Head of caudate nucleus (tissue), 42 donors: ENCODE measurements at places on chromosomes 7 and 10.

DNA sequence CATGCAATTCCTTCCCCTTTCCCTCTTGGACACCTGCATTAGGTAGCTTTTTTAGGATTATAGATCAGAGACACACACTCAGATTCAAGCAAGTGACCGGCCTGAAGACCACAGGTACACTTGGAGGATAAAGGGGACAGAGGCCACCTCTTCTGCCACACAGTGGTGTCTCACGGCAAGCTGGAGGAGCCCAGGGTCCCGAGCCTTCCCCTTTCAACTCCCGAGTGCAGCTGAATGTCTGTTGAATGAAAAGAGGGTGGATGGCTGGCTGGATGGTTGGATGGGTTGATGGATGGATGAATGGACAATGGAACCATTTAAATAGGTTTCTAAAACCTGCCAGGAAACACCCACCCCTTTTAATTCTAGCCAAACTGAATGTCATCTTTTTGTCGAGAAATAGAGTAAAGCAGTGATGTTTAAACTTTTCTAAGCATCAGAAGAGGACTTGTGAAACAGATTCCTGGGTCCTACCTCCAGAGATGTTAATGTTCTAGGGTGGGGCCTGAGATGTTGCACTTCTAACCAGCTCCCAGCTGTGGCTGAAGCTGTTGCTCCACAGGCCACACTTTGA, 49.2 kb upstream of the ZMIZ1 start:
- DNase-seq = no peak

- DNase-seq = no peak
Observed at GRCh38 chr7:93964813-93965212, 39.3 kb downstream of the BET1 start.

- DNase-seq = no peak
Observed at GRCh38 chr7:84113906-84114850, 80.4 kb downstream of the SEMA3A start.

DNA sequence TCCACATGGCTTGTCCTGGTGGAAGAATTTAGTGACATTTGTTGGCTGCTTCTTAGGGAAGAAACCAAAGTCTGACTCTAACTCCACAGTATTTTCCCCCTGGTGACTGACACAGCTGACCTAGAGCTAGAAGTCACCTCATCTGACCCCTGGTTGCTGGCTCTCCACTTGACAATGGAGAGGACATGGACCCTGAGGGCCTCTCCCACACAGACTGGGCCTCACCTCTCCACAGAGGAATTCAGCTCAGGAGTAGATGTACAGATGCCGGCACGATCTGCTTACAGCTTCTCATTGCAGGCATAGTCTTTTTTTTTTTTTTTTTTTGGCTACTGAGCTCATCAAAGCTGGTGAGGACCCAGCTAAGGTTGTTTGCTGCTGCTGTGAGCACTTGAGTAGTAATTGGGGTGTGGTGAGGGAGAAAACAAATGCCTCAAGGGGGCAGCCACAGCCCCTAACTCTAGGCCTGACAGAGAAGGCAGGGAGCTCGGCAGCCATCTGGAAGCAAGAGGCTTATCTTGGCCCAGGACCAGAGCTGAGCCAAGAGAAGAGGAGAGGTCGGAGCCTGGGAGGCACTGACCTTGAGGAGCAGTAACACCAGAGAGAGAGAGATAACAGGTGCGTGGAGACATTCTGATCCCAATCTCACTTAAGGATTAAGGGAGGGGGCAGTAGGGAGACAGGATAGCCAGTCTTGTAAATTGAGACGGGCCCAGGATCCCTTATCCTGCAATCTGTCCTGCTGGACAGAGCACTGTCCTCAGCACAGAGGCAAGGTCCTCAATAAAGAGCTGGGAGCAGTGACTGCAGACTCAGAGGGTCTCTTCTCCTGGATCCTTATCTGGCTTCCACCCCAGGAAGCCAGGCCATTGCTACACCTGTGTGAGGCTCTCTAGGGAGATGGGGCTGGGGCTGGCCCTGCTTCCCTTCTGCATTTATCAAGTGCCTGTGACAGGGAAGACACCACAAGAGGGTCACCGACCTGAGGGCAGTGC, 9.4 kb downstream of the PRSS58 start:
- no peak for DNase-seq

GRCh38 chr7:76412249-76412648, 2.8 kb upstream of the SSC4D start:
- DNase-seq = no peak

DNA sequence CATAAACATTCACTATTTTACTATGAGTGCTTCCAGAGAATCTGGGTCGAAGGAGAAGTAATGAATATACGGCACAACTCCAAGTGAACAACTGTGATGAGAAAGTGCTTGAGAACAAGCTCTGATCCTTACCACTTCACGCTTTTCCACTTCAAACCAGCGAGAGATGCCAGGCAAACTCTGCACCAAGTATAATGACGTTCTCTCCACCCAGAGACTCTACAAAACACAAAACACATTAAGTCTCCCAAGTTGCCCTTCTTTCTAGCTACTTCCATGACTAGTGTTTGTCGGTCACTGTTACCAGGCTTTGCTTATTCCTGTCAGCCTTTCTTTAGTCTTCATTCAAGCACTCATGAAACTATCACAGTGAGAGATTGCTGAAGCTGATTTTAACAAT, 193.1 kb upstream of the IMMP2L start:
- no peak for DNase-seq

GRCh38 chr7:115340828-115341227, 418.9 kb downstream of the MDFIC start:
- DNase-seq = no peak

GRCh38 chr7:68324621-68325020, 1273.7 kb upstream of the AUTS2 start:
- DNase-seq = no peak

- no peak for DNase-seq
Observed at GRCh38 chr7:65233409-65234034, 140.1 kb upstream of the ZNF92 start.

- DNase-seq = no peak
Observed at GRCh38 chr7:45343746-45344145, 186.2 kb downstream of the RAMP3 start.

- DNase-seq = no peak
Observed at GRCh38 chr7:96669812-96670211, 39.8 kb downstream of the SEM1 start.

GRCh38 chr10:110829721-110830410, 41.9 kb upstream of the PDCD4 start:
- DNase-seq = no peak

GRCh38 chr7:18806177-18806576, 310.6 kb downstream of the HDAC9 start:
- DNase-seq = no peak

DNA sequence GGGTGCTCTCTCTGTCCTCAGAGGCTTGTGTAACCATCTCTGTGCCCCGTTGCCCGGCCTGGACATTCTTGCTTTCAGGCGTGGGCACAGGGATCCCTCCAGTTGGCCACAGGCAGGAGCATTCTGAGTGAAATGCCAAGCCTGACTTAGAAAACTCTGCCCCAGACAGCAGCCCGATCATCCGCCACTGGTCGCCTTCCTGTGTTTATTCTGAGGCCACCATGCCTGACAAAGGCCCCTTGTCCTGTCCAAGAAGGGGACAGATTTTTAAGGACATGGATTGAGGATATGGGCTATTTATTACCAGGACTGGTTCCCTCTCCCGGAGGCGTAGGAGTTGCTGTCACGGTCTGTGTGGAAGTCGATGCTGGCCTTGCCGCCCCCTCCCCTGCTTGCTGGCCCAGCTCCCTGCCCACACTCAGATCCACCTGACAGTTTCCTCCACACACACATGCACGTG, 54.3 kb downstream of the SPOCK2 start:
- DNase-seq = no peak

DNA sequence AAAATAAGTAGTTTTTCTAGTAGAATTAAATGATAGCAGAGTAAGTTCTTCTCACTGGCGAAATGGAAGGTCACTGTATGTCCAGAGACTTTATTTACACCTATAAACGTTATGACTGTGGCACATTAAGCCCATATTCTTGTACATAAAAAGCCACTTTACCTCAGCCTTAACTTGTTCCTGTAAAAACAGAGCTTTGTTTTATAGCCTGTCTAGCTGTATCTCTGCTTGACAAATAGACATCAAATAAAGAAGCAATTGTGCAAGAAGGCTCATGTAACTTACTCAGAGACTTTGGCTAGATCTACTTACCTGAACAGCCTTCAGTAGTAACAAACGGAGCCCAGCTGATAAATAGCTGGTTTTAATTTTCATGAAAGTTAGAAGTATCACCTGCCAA, 324.1 kb upstream of the BMPER start:
- no peak for DNase-seq

DNA sequence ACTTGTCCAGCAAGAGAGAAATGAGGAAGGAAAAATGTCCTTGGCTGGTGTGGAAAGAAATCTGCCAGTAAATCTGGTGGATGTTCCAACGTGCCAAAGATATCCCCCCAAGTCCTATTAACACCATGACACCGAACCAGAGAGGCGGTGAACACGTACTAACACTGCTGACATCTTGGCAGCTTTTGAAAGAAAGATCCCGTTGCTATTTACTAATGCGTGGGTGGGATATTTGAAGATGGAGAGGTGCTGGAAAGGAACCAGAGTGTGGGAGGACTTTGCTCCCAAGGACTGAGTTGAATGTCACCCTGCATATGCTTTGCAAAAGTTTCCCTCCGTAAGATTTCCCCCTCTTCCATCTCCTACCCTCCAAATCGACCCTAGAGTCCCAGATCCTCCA, 7.9 kb downstream of the CCDC3 start:
- DNase-seq = no peak

- DNase-seq = no peak
Observed at GRCh38 chr10:122014652-122015248, 25.8 kb downstream of the TACC2 start.

- DNase-seq = no peak
Observed at GRCh38 chr10:130727766-130728490, 583.6 kb downstream of the TCERG1L start.

GRCh38 chr7:371119-371778, 81.3 kb downstream of the FOXL3 start:
- no peak for DNase-seq

- DNase-seq = peak; percentile 43
Observed at GRCh38 chr7:156082048-156083040, 270.1 kb upstream of the SHH start.

GRCh38 chr7:151185762-151186639, 1.0 kb downstream of the ASB10 start:
- no peak for DNase-seq

- no peak for DNase-seq
Observed at GRCh38 chr10:80501913-80502521, 35.7 kb upstream of the SH2D4B start.

- DNase-seq = no peak
Observed at GRCh38 chr7:24299192-24299591, 15.2 kb downstream of the NPY start.

DNA sequence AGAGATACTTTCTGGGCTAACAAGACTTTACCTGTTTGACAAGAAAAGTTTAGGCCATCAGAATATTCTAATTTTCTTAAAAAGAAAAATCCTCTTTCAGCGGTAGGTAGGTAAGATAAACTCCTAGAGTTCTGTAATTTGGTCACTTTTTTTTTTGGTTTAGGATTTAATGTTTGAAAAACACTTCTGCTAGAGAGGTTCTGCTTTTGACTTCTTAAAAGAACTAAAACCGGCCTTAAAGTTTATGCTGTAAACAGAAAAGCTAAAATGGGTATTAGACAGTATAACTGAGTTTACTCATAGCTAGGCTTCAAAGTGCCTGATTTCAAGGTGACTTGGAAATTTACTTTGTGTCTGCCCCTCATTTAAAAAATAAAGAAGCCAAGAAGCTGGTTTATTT, 21.7 kb upstream of the KMT2E start:
- DNase-seq = no peak

DNA sequence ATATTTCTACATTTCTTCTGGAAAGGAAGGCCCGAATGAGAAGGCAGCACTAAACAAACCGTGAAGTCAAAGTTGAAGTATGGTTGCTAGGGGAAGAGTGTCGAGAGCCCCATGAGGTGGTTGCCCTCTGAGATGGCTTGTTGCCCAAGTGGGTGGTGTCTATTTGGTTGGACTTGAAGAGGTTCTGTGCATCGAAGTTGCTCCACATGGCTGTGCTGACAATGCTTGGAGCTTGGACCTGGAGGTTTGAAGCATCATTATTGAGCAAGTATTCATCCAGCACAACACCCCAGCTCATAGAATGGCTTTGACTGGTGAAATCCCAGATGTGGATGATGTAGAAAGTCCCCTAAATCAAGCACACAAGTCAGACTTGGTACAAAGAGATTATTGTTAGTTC, 165.2 kb upstream of the CDCA7L start:
- DNase-seq = peak; percentile 61

DNA sequence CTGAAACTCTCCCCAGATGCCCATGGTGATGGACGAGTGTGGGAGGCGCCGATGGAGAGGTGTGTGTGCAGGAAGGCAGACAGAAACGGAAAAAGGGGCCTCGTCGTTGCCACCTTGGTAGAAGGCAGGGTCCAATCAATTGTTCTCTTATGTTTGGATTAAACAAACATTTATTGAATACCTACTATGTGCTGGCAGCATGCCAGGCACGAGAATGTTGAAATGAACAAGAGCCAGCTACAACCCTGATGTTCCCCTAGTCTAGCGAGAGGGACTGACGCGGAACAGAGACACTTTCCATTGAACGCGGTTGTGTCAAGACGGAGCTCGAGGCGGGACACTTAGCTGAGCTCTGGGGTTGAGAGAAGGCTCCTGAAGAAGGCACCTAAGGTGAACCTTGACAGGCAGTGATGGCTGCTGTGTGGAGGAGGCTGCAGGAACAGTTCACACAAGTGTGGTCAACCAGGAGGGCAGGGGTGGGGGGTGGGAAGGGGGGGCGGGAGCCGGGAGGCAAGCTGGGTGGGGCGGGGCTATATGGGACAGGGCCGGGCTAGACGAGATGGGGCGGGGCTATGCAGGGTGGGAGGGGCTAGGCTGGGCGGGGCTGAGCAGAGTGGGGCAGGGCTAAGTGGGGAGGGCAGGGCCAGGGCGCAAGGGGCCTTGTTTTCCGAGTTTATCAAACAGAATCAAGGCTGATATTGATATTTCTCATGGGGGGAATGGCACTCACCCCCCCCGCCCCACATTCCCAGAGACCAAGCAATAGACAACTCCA, 181.0 kb downstream of the GATA3 start:
- no peak for DNase-seq

DNA sequence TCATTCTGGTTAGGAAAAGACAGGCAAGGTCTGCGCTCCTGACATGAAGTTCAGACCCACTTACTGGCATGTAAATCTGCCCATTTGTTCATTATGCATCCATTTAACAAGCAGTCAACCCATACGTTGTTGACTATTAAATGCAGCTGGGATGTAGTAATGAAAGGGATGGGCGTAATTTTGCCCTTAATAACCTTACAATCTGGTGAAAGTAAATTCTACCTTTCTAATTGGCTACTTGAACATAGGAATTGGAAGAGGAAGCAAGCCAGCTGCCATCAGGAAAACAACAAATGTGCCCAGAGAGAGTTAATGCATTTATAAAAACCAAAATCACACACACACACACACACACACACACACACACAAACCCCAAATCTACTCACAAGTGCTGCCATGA, 170.2 kb upstream of the PITRM1 start:
- DNase-seq = no peak
